Midbrain (tissue), 1 donor: ENCODE measurements at places on chromosomes 2 and 18.

DNA sequence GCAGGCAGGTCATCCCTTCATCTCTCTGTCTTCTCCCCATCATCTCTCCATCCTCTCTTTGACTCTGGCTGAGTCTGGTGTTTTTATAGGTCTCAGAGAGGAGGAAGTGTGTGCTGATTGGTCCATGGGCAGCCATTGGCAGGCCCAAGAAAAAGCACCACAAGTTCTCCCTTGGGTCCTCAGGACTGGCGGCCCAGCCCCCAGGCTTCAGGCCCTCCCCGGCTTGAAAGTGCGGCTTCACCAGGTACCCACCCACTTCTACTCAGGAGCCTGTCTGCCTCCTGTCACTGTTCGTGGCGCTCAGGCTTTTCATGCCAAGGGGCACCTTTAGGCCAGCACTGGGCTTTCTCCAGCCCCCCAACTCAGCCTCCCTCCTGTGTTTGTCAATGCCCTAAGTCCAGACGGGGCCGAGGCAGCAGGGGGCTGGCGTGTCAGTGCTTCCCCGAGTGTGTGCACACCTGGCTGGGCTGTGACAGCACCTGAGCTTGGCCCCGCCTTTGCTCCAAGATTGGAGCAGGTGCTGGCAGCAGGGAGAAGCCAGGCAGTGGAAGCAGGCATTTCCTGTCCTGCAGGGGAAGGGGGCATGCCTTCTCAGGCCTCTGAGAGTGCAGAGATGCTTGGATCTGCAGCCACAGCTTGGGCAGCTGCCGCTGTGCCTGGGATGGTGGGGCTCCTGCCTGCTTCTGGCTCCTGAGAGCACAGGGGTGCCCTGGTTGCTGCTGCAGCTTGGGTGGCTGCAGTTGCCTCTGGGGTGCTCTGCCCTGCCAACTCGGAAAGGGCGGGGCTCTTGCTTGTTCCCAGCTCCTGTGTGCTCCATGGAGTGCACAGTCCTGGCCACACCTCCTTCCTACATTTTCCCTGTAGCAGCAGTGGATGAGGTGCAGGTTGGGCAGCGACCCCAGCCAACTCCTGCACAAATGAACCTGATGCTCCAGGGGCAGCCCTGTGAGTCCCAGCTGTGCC is 34.1 kb downstream of the FBXO48 start:
- no peak for DNase-seq

GRCh38 chr2:44687686-44688455 is 253.6 kb upstream of the SIX3 start:
- no peak for DNase-seq

DNA sequence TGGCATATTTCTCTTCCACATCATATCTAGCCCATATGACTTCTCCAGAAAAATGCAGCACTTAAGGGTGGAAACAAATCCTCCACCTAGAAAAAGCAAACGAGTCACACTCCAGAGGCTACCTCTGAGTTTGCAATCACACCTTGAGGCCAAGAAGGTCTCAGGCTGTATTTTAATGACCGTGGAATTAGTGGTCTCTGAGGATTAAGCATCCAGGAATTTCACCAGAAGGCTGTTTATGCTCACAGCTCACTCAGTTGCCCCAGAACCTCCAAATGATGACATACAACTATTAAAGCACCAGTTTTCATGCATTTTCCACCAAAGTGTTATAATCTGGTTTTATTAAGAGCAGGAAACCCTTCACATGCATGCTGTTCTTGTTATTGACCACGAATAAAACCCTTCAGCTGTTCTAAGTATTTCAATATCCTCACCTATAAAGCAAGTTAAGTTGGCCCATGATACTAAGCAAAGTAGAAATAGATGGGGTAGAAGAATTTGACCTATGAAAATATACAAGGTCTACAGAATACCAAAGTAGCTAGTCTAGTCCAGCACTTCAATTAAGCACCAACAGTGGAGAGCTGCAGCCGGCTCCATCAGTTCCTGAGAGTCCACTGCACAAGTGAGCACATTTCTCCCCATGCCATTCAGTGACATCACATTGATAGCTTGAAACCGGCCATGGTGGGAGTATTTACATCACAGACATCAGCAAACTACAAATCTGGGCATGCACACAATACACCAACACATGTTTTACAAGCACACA is 39.5 kb upstream of the SLC14A1 start:
- no peak for DNase-seq

DNA sequence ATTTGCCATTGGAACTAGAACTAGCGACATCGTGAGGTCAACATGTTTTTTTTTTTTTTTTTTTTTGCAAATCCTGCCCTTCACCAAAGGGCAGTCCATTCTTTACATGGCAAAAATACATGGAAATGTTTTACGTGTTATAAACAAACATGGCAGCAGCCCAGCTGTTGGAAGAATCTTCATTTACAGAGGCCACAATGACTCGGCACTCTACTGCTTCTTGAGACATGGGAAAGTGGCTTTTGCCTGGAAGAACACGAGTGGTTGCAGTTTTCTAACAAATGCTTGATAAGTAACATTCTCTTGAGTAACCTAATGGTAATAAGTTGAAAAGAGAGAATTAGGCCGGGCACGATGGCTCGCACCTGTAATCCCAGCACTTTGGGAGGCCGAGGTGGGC is 22.8 kb upstream of the POLR1B start:
- no peak for DNase-seq

DNA sequence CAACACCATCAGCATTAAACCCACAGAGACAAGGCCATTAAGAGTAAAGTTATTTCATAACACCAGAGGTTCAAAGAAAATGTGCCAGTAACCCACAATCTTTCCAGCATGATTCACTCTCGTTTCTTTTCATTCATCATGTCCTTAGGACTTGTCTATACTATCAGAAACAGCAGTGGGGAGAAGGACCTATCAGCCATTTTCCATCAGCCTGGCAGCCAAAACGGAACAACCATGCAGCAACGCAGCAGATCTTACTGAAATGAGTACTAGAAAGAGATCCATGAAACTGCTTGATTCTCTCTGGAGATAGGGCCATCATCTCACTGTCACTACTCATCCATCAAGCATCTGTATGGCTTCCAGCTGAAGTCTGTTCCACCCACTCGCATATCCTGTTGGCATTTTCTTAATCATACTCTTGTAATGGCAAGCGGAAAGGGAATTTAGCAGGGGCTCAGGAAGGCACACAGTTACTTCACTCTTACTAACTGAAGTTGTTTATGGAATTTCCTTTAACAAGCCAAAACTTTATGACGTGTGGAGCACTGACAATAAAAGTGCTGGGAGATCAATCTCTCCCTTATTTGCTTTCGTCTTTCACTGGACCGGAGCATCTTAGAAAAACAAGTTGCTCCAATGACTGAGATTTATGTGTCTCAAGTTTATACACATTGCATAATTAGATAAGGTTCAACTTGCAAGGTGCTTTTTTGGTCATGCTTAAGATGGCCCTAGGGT is 69.7 kb downstream of the EPHA4 start:
- DNase-seq = no peak

DNA sequence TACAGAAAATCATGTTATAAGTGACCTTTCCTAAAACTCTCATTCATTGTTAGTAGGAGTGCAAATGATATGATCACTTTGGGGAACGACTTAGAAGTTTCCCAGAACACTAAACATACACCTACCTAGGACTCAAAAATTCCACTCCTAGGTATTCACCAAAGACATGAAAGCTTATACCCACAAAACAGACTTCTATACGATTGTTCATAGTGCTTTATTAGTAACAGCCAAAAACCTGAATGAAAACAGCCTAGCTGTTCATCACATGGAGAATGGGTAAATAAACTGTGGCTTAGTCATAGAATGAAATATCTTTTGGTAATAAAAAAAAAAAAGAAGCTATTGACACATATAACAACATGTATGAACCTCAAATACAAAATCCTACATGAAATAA is 8.8 kb downstream of the NOL10 start:
- DNase-seq = no peak

DNA sequence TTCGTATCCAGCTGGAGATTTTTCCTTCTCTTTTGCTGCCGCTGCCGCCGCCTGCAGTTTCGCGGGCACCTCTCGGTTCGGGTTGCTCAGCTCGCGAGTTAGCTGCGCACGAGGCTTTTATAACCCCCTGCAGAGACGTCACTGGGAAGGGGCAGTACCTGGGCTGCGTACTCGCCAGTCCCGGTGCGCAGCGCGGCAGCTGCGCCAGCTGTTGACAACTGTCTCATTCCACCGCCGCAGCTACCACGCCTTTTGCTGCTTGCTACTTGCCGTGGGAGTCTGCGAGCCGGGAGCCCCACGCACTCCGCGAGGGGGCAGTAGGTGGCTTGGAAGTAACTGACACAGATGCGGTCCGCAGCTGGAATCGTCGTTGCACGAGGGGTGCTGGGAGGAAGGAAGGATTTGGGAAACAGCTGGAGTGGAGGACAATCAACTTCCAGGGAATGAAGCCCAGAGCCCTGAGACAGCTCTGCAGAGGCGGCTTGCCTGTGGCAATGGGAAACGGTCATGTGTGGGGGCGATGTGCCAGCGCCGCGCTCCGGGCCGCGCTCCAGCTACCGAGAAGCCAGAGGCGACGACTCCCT is at the start of gene TACR1:
TACR1 (minus strand) TSS at position 93 of the 584 bp plus-strand sequence. CDS start 586 bp downstream, outside the sequence.
- DNase-seq = peak; percentile 70

- no peak for DNase-seq
Measured at GRCh38 chr2:100876231-100876860, 56.4 kb downstream of the NPAS2 start.

- DNase-seq = no peak
Measured at GRCh38 chr18:45639408-45639807, 24.1 kb downstream of the SLC14A2 start.

GRCh38 chr2:74488643-74489481 is 6.0 kb downstream of the TTC31 start:
- no peak for DNase-seq
